Thoracic aorta (tissue), 2 donors: ENCODE measurements at places on chromosomes 16 and 17. TPM values are rescaled to one million over a fixed set of nuclear protein-coding genes. Genes with fewer than 3 reads are reported as not detected.

The CCDC40 gene
- total RNA-seq: 4.4 TPM

The CCDC200 gene
- total RNA-seq: not detected

The TP53TG3D gene
- total RNA-seq: not detected

The PPP1R27 gene
- total RNA-seq: not detected

The FAM117A gene
- 12.1 TPM for total RNA-seq

The FUS gene
- 141 TPM for total RNA-seq

The BPTF gene
- total RNA-seq: 77.3 TPM

The TP53TG3C gene
- total RNA-seq: not detected

The C16orf74 gene
- not detected for total RNA-seq

The CDYL2 gene
- 20.4 TPM for total RNA-seq

The PHAF1 gene
- 27.2 TPM for total RNA-seq
